Kidney capillary endothelial cell (primary cell): ENCODE measurements at places on chromosomes 13 and 19.

- no peak for DNase-seq
Observed at GRCh38 chr19:370641-371330, 26.2 kb upstream of the MIER2 start.

DNA sequence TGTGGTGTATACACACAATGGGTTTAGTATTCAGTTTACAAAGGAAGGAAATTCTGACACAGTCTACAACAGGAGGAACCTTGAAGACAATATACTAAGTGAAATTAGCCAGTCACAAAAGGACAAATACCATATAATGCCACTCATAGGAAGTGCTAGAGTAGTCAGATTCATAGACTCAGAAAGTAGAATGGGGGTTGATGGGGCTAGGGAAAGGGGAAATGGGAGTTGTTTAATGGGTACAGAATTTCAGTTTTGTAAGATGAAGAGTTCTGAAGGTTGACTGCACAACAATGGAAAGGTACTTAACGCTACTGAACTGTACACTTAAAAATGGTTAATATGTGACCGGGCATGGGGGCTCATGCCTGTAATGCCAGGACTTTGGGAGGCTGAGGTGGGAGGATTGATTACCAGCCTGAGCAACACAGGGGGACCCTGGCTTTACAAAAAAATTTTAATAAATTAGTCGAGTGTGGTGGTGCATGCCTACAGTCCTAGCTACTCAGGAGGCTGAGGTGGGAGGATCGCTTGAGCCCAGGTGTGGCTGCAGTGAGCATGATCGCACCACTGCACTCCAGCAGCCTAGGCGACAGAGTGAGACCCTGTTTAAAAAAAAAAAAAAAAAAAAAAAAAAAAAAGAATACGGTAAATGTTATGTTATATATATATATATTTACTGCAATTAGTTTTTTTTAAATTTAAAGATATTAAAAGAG is 45.0 kb downstream of the SLC15A1 start:
- DNase-seq, result peak; percentile 74

DNA sequence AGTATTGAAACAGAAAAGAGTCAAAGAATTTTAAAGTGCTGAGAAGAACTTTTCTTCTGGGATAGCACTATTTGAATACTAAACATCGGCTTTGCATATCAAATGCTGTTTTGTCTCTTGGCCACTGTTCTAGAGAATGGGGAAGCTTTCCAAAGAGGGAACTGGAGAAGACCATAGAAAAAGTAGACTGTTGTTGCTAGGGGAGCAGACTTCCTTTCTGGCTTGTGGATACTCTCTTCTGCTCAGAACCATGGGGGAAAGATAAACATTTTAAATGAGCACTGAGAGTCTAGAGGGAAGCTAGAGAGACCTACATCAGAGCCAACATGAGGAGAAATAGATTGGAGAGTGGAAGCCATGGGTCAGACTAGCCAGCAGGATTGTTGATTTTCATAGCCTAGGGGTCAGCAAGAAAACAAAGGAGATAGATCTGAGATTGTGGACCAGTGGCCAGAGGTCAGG is 315.7 kb downstream of the KCTD12 start:
- DNase-seq, result no peak

DNA sequence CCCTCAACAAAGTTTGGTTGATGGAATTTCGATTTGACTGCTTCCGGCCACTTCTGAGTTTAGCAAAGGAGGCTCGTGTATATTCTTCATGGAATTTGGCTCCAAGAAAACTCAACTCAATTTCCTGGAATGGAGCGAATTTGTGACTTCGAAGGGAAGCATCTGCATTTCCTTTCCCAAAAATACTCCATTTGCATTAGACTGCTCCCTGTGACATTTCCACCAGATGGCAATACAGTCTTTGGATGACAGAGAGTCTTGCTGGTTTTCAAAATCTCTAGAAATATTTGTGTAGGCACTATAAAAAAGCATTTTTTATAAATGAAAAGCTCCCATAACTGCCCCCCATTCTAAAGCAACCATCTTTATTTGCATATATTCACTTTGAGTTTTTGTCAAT is 4.1 kb downstream of the C1QTNF9 start:
- peak; percentile 44 for DNase-seq

DNA sequence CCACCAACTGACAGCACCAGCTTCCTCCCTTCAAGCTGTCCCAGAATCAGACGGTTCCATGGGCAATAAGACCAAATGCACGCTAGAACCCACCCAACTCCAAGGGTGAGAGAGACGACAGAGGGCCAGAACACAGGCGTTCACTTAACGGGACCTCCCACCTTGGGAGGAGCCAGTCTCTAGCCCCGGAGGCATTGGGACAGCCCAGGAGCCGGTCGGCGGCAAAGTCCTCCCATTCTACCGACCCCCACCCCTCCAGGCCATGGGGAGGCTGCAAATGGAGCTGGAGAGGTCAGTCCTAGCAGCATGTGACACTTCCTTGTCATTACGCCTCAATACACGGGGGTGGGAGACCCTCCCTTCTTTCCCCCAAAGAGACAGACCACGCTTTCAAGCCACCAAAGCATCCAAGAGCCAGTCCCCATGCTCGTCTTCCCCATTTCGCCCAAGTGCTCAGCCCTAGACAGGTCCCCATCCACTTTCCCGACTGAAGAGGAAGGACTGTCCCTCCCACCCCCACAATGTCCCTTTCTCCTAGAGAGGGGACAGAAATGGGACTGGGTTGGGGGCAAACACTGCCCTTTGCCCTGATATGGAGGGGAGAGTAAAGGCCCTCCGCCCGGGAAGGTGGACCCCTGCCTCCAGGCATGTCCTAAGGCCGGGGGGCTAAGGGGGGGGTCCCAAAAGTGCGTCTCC is 964 bp downstream of the KHSRP start:
- peak; percentile 30 for DNase-seq

DNA sequence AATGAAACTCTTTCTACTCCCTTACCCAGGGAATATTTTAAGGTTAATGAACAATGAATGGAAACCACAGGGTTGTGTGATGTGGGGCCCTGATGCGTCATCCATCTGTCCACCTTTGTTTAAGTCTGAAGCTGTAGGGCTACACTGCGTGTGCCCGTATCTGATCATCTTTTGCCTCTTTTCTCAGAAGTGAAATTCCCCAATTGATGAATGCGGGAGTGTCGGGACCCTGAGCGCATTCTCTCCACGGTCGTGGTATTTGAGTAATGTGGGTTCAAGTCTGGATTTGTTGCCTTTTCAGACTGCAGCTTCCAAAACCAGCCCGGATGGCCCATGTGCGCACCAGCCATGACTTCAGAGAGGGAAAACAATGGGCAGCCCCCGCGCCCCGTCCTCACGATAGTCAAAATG is 112.3 kb downstream of the COL4A2 start:
- DNase-seq, result peak; percentile 79

DNA sequence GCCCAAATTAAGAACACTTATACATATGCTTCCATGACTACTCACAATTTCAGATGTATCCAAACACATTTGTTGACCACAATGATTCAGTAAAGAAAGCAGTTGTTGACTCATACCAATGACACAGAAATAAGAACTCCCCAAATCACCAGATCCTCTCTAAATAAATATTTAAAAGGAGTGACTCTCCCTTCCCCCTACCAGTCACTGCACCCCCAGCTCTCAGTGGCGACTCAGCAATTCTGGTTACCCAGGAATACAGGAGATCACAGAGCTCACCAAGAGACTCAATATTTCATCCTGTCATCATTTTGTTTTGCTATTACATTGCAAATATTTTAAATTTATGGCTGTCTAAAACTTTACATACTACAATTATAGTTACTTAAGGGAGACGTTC is 131.5 kb downstream of the RGCC start:
- peak; percentile 53 for DNase-seq

GRCh38 chr13:81117416-81117815 is 776.5 kb upstream of the SPRY2 start:
- no peak for DNase-seq

DNA sequence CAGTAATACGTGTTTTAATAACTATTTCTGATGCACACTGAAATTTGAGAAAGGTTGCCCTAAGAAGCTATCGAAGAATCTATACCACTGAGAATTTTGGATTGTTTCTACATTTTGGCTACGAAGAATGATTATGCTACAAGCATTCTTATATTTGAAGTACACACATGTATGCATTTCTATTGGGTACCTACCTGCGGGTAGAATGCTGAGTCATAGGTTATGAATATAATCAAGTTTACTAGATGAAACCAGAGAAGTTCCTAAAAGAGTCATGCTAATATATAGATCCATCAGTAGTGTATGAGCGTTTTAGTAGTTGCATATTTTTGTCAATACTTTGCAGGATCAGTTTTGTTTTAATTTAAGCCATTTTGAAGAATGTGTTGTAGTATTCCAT is 62.0 kb upstream of the PCDH20 start:
- no peak for DNase-seq

- DNase-seq, result no peak
Observed at GRCh38 chr19:49475995-49476880, 2.2 kb downstream of the FLT3LG start.

DNA sequence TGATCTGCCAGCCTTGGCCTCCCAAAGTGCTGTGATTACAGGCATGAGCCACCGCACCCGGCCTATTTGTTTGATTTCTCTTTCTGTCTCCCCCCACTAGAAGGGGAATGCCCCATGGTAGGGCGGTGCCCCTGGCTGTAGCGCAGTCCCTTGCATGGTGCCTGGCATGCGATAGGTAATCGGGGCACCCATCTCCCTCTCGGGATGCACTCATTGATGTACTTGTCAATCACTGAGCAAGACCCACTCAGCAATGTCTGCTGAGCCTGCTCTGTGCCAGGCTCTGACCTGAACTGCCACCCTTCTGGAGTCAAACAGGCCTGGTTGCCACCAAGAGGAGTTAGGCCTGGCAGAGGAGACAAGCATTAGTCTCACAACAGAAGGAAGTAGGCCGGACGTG is 19.8 kb downstream of the DNM2 start:
- DNase-seq, result no peak

- DNase-seq, result no peak
Observed at GRCh38 chr13:28573595-28574373, 78.9 kb upstream of the FLT1 start.

GRCh38 chr13:113034451-113035212 is 65.6 kb downstream of the MCF2L start:
- DNase-seq, result peak; percentile 39

DNA sequence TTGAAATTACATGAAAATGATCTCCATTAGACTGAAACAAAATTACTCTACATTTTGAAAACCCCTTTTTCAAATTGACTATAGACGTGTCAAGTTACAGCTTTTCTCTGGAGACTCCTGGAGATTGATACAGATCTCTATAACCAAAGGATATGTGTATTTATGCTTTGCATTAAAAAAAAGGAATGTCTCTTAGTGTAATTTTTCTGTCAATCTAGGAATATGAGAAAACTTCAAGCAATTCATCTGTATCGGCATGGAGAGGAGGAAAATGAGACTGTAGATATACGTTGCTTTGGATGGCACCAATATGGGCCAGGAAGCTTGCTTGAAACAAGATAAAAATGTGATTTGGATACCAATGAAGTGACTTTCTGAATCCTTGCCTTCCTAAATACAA is 286.6 kb downstream of the PCDH9 start:
- DNase-seq, result no peak

DNA sequence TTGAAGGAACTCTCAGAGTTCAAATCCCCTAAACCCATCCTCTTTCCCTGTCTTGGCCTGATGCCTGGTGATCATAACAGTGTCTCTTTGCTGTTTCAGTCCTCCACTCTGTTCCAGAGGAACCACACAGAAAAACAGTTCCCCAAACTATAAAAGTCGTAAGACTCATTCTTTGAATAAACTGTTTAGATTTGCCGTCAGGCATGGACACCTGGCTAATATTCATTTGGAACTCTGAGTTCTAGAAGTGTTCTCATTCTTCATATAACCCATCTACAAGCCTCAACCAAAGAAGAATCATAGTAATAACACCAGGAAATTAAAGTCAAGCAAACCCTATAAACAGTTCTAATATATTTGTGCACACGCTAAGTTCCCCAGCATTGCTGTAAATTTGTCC is 37.7 kb upstream of the ABCC4 start:
- DNase-seq, result no peak

GRCh38 chr19:21699197-21699596 is 68.2 kb downstream of the ZNF100 start:
- no peak for DNase-seq

- peak; percentile 30 for DNase-seq
Observed at GRCh38 chr19:37361994-37362393, 8.9 kb upstream of the ZNF527 start.

DNA sequence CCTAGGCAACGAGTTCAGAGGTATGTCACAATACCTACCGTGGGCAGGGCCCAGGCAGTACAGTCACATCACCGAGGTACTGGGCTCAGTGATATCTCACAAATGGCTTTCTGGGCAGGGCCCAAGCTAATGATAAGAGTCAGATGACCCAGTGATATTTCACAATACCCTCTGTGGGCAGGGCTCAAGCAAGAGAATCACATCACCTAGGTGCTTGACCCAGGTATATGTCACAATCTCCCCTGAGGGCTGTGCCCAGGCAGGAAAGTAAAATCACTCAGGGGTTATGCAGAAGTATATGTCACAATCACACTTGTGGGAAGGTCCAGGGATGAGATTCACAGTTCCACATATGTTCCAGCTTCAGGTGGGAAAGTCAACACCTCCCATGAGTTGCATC is 45.3 kb downstream of the ZNF729 start:
- DNase-seq, result no peak

GRCh38 chr13:114124921-114125320 is 7.5 kb downstream of the RASA3 start:
- DNase-seq, result no peak

- DNase-seq, result no peak
Observed at GRCh38 chr19:2302319-2303210, 5.4 kb downstream of the LINGO3 start.

- DNase-seq, result no peak
Observed at GRCh38 chr19:54096617-54097106, 3.9 kb downstream of the OSCAR start.

DNA sequence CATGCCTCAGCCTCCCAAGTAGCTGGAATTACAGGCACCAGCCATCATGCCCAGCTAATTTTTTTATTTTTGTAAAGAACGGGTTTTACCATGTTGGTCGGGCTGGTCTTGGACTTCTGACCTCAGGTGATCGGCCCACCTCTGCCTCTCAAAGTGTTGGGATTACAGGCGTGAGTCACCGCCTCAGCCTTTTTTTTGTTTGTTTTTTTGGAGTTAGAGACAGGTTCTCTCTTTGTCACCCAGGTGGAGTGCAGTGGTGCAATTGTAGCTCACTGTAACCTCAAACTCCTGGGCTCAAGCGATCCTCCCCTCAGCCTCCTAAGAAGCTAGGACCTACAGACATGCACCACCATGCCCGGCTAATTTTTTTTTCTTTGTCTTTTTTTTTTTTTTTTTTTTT is 15.6 kb upstream of the NOTCH3 start:
- DNase-seq, result no peak
